AG09309 (cell line): ENCODE measurements at places on chromosomes 1 and 21.

GRCh38 chr1:18819986-18820790 is 39.3 kb downstream of the TAS1R2 start:
- no peak for DNase-seq

GRCh38 chr21:43865540-43866259 is 677 bp downstream of the AGPAT3 start:
- no peak for DNase-seq

- no peak for DNase-seq
Measured at GRCh38 chr21:39686646-39687468, 58.1 kb upstream of the IGSF5 start.

- DNase-seq, result no peak
Measured at GRCh38 chr1:175200678-175201521, 8.3 kb upstream of the KIAA0040 start.

DNA sequence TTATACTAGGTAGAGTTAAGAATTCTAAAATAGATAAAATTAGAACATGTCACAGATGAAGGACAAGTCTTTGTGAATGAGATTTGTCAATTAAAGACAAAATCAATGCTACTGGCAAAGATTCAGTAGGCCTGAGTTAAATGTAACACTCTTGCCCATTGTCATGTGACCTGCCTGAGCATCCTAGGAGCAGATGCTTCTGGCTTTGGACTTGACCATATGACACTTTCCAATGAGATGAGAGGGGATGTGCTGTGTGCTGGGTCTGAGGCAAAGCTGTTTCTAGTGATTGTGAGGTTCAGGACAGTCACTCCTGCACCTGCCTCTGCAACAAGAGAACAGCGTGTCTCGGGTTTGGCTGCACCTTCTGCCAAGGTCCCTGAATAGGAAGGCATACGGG is 144.9 kb downstream of the HIVEP3 start:
- DNase-seq, result no peak

DNA sequence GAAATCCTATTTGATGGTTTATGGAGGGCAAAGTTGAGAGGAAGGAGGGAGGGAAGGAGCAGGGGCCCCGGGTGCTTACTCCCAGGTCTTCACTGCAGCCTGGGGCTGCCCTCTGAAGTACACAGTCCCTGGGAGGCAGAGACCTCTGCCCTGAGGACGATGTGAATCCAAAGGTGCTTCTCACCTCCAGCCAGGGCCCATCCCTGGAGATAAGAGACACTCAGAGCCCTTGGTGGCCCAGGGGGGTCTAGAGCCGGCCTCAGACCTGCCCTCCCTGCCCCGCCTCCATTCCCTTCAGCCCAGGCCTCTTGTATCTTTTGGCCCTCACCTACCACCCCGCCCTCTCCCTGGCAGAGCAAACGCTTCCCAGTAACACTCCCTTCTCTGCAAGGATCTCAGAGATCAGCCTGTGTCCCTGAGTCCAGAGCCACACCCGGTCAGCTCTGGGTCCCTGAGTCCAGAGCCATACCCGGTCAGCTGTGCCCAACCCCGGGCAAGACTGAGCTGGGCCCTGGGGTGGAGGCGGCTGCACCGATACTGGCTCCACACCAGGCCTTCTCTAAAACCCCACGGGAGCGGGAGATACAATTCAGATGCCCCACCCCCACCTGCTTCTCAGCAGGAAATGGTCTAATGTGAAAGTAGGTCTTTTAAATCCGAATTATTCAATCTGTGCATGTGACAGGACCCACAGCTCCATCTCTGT is 3.6 kb upstream of the GNB1 start:
- no peak for DNase-seq

DNA sequence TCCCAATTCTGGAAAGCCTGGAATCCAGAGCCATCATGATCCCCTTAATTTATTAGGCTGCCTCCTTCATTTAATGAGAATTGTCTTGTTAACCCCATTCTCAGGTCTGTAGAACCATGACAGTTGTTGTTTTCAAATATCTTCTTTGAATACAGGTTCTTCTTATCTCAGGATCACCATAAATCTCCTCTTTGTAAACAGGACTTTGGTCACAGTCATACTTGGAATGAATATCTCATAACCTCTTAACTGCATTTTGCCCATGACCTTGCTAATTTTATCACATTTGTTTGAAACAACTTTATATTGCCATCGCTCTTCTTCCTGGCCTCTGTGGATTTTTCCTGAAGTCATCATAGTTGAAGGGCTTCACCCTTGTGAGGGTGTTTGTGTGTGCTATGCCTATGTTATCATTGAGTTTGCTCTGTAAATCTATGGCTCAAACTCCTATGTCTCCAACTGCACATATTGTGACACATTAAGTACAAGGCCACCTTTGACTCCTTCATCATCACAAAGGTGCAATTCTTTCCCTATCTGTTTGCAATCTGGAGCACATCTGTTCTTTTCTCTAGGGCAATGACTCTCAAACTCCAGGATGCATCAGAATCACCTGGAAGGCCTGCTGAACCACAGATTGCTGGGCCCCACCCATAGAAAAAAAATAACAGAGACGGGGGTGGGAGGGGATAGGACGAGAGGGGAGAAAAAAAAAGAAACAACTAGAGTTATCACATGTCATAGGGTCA is 54.2 kb downstream of the FCRL5 start:
- DNase-seq, result no peak

DNA sequence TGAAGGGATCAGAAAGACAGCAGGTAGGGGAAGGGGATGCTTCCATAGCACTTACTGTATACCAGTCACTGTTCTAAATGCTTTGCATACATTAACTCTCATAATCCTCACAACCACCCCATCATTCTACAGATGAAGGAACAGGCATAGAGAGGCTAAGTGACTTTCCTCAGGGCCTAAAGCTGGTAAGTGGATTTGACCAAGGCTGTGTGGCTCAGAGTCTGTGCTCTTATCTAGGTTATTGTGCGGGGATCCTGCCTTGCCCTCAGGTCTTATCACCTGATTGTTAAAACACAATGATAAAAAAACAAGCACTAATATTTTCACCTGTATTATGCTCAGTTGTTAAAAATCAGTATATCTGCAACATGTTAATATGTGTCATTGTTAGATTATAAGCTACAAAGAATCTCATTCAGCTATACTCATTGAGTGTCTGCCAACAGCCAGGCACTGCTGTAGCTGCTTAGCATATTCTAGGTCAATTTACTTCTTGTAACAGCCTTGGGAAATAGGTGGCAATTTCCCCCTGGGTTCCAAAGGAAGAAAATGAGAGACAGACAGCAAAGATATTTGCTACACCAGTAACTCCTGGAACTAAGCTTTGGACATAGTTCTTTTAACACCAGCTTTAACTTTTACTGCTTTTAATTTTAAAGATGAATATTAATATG is 38.6 kb upstream of the RBM15 start:
- no peak for DNase-seq

GRCh38 chr1:56303805-56304204 is 275.6 kb downstream of the PLPP3 start:
- DNase-seq, result no peak

DNA sequence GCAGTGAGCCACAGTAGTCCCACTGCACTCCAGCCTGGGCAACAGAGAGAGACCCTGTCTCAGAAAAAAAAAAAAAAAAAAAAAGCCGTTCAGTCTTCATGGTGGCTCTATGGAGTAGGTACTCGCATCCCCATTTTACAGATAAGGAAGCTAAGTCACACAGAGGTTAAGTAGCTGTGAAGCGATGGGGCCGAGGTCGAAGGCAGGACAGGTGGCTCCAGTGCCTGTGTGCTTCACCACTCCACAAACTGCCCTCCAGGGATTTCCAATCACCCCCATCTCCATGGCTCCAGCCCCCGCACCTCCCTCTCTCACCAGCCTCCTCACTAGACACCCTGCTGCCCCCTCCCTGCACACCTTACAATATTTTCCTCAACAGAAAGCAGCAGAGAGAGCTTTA is 61.9 kb downstream of the SYF2 start:
- no peak for DNase-seq

GRCh38 chr1:247536340-247536739 is at the start of gene OR2C3:
Gene OR2C3, minus strand, starts transcription at chr1:247536440. Its CDS starts 3,929 bp downstream, at chr1:247532511.
- no peak for DNase-seq

DNA sequence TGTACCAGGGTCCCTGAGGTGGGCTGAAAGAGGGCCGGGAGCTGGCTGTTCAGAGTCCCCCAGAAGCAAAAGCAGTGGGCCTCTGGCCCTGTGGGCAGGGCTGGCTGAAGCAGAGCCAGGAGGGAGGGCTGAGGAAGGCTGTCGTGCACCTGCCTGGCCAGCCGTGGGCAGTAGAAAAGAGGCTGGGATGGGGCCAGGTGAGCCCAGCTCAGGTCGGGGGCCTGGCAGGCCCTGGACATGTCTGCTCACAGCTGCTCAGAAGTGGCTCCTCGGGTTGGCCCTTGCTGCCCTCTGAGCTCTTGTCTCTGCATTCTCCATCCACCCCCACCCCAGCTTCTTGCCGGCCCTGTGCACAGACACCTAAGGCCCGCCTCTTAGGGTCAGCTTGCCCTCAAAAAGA is 60.0 kb downstream of the TCP10L start:
- DNase-seq, result no peak

- no peak for DNase-seq
Measured at GRCh38 chr1:18229625-18230024, 122.0 kb downstream of the IGSF21 start.

GRCh38 chr1:40252601-40253000 is 4.9 kb downstream of the TMCO2 start:
- no peak for DNase-seq

DNA sequence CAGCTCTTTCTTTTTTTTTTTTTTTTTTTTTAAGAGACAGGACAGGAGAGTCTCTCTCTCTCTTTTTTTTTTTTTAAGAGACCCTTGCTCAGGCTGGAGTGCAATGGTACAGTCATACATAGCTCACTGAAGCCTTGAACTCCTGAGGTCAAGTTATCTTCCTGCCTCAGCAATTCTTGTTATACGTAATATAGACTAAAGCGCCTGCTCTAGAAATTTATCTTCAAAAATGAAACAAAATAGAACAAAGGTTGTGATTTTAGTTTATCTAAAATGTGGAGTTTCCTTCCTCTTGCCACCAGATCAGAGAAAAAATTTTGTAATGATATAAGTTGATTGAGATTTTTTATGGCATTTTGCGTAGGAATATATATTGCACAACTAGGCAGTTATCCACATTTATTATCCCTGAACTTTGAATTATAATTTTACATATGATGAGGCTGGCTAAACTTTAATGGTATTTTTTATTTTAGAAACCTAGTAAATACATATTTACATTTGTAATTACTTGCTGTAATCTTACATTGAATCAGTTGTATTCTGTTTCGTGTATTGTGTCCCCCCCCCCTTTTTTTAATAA is 44.2 kb downstream of the MTF2 start:
- DNase-seq, result no peak

DNA sequence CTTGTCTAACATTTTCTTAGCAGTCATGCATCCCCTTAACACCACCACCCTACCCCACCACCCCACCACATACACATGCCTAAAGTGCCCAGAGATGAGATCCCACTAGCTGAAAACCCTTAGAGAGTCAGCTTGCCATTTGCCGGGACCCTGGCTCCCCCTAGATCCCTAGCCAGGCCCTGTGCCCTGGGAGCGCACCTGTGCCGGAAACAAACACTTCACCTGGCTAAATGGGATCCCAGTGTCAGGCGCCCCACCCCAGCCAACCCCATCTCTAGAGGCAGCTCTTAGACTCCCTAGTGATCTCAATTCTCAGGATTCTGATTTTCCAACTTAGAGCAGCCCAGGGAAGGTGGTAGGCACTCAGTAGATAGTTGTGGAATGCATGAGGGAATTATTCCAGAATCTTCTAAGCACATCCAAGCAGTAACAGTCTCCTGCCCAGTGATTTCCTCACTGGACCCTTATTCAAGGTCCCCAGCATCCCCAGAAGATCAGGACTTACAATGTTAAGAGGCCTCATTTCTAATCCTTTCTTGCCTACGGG is 105.2 kb downstream of the LAMC2 start:
- DNase-seq, result no peak

- peak; percentile 62 for DNase-seq
Measured at GRCh38 chr1:90370686-90371447, 346.2 kb downstream of the BARHL2 start.

GRCh38 chr1:36151845-36152203 is 2.5 kb upstream of the TRAPPC3 start:
- no peak for DNase-seq

DNA sequence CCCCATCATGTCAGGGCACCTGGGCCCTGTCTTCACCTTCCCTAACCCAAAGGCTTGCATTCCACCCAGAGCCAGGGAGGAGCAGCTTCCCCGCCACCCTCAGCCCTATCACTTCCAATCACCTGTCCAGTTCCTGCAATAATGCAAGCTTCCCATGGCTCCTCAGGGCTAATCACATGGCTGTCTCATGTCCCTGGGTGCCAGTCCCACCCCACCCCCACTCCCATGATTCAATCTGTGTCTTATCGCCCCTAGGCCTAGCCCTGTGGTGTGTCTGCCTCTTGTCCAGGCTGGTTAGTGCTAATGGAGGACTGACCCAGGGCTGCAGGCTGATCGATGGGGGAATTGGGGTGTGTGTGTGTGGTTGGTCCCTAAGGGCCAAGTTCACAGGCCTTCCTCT is 11.0 kb upstream of the PEAR1 start:
- no peak for DNase-seq

- DNase-seq, result no peak
Measured at GRCh38 chr1:110610084-110610483, 3.9 kb upstream of the KCNA2 start.

GRCh38 chr21:38334866-38335265 is 78.1 kb downstream of the KCNJ15 start:
- DNase-seq, result no peak

DNA sequence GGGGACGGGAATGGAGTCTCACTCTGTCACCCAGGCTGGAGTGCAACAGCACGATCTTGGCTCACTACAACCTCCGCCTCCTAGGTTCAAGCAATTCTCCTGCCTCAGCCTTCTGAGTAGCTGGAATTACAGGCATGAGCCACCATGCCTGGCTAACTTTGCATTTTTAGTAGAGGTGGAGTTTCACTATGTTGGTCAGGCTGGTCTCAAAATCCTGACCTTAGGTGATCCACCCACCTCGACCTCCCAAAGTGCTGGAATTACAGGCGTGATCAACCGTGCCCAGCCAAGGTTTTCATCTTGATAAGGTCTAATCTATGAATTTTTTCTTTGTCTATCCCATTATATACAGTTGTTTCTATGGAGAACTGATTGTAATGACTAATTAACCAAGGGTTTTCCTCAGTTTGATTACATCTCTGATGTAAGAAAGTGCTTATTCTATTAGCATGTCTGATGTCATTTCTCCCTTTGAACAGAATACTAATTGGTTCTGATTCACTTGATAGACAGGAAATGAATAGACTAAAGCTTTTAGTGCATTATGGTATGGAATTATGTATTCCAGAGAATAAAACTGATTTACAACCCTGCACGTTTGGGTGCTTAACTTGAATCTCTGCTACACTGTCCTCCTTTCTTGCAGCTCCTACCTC is 11.9 kb downstream of the PACC1 start:
- DNase-seq, result no peak

DNA sequence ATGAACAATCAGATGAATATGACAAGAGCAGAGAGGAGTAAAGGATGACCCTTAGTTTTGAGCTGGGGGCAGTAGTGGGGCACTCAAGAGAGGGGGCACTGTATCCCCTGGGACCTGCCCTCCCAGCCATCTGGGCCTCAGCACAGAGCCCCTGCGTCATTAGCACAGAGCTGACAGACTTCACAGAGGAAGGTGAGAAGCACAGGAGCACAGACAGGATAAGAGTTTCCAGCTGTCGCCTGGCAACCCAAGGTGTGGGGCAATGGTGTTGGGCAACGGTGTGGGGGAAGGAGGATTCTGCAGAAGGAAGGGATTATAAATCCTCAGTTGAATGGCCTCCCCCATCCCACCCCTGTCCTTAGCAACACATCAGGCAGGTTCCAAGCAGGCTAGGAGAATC is 30.2 kb downstream of the RAB3B start:
- no peak for DNase-seq

- DNase-seq, result no peak
Measured at GRCh38 chr1:223674119-223674890, 8.8 kb upstream of the CAPN8 start.

- DNase-seq, result no peak
Measured at GRCh38 chr1:110255392-110255787, 45.3 kb downstream of the KCNC4 start.
